ENCODE measurements at places on chromosomes 5 and 9.

- no peaks in the 10 kb centered on the region for H3K27me3 ChIP-seq
- no peaks in the 10 kb centered on the region for H3K4me1 ChIP-seq
- H3K36me3 ChIP-seq = no peaks in the 10 kb centered on the region
- no peak for DNase-seq
Measured at GRCh38 chr5:153895266-153895665, 143.4 kb downstream of the FAM114A2 start.

DNA sequence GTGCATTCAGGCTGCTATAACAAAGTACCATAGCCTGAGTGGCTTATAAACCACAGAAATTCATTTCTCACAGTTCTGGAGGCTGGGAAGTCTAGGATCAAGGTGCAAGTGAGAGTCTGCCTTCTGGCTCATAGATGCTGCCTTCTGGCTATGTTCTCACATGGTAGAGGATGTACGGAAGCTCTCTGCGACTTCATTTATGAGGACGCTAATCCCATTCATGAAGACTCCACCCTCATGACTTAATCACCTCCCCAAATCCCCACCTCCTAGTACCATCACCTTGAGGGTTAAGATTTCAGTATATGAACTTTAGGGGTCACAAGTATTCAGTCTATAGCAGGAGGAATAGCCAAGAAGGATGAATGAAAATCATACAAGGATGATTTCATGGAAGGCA is 37.3 kb upstream of the KCNIP1 start:
- no peak for DNase-seq
- H3K27ac ChIP-seq = no peak overlapping the region
- no peaks in the 10 kb centered on the region for H3K4me1 ChIP-seq
- H3K27me3 ChIP-seq = no peaks in the 10 kb centered on the region
- H3K4me3 ChIP-seq = no peak overlapping the region

GRCh38 chr9:133202145-133202513 is 6.9 kb downstream of the OBP2B start:
- H3K27me3 ChIP-seq = no peaks in the 10 kb centered on the region
- H3K4me3 ChIP-seq = no peak overlapping the region
- no peak for DNase-seq

DNA sequence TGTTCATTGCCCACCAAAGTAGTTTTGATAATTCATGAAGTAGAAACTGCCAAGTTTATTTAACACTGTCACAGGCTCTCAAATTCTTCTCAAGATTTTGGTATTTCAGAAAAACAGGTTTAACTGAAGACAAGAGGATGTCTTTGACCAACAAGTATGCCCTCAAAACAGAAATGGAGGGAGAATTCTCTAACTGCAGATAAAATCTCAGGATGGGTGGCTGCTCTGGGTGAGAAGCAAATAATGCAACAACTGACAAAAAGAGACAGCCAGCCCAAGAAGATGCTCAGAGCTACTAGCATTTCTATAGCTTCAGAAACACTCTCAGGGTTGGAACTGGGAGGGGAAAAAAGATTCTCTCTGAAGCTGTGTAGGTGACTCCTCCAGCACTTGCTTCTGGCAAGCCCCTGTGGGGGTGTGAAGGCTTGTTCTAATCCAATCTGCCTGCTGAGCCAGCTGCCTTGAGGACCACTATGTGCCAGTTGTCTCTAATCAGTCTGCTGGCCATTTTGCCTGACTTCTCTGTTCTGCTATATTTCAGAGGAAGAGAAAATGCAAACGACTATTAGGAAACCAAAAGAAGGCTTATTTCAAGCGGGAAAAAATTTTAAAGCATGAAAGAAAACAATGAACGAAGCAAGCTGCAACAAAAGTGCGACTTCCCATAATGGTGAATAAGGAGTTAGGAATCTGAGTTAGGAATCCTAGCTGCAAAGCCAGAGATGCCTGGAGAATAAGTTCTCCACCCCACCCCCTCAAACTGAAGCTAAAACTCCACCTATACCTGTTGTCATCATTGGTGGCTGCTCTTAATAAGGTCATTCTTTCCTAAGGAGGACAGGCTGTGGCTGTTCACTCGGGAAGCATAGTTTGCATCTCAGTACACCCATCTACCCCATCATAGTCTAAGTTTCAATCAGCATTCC is 147.5 kb downstream of the GNAQ start:
- H3K27me3 ChIP-seq = no peaks in the 10 kb centered on the region
- no peak overlapping the region for H3K27ac ChIP-seq
- H3K4me1 ChIP-seq = no peaks in the 10 kb centered on the region
- no peaks in the 10 kb centered on the region for H3K36me3 ChIP-seq
- no peak overlapping the region for H3K4me3 ChIP-seq

DNA sequence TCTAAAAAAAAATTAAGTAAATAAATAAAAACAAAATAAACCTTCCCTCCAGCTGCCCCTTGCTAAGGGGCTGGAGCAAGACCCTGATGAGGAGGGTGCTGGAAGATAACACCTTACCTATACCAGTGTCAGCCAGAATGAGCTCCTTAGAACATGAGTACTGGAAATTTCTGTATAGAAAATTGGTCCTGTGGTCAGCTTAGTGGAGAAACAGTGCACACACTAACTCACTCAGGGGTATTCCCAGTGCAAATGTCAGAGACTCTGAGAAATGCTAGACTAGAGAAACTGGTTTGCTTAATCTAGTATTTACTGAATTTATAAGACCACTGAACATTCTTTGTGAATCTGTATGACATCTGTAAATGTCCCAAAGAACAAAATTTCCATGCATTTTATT is 62.1 kb upstream of the CTXN3 start:
- H3K36me3 ChIP-seq = no peaks in the 10 kb centered on the region
- no peak for DNase-seq
- H3K27me3 ChIP-seq = no peaks in the 10 kb centered on the region
- H3K4me3 ChIP-seq = no peak overlapping the region
- no peak overlapping the region for H3K27ac ChIP-seq

DNA sequence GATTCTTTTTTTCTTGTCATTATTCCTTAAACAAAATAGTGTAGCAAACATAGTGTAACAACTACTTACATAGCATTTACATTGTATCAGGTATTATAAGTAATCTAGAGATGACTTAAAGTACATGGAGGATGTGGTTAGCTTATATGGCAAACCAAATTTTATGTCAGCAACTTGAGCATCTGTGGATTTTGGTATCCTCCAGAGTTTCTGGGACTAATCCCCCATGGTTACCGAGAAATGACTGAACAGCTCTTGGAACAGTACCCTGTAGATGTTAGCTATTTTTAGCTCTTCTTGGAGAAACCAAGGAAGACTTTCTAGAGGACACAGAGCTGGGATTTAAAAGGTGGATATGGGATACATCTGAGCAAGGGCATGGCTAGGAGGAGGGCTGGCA is 157.6 kb upstream of the KLF4 start:
- no peak overlapping the region for H3K4me3 ChIP-seq
- no peaks in the 10 kb centered on the region for H3K27me3 ChIP-seq
- no peaks in the 10 kb centered on the region for H3K36me3 ChIP-seq

- DNase-seq = no peak
- no peaks in the 10 kb centered on the region for H3K27me3 ChIP-seq
- H3K4me3 ChIP-seq = no peak overlapping the region
- no peak overlapping the region for H3K27ac ChIP-seq
- H3K36me3 ChIP-seq = no peaks in the 10 kb centered on the region
- H3K4me1 ChIP-seq = no peaks in the 10 kb centered on the region
Measured at GRCh38 chr5:154237946-154238345, 47.4 kb downstream of the GALNT10 start.

GRCh38 chr5:1856596-1857255 is 26.0 kb downstream of the IRX4 start:
- no peak for DNase-seq
- no peaks in the 10 kb centered on the region for H3K36me3 ChIP-seq
- no peak overlapping the region for H3K27ac ChIP-seq
- no peaks in the 10 kb centered on the region for H3K4me1 ChIP-seq
- no peak overlapping the region for H3K4me3 ChIP-seq
- H3K27me3 ChIP-seq = no peaks in the 10 kb centered on the region

GRCh38 chr9:36250079-36250478 is 8.2 kb downstream of the GNE start:
- peaks cover 23% of the 10 kb centered on the region for H3K36me3 ChIP-seq
- no peak overlapping the region for H3K4me3 ChIP-seq
- no peaks in the 10 kb centered on the region for H3K27me3 ChIP-seq

DNA sequence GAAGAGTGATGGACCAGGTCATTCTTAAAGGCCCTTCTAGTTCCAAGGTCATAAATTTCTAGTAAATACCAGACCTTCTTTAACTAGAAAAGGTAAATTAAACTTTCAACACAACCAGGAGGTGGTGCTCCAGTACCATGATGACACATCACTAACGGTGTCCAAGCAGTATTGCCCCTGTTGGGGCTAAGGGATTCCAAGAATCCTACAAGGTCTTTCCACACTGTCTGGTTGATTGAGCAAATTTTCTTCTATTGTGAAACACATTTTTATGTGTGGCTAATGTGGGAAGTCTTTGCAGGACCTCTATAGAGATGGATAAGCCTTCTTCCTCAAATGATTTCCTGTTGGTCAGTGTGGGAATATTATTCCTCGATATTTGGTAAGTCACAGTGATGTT is 459.6 kb upstream of the PAPPA start:
- no peak overlapping the region for H3K4me3 ChIP-seq
- no peaks in the 10 kb centered on the region for H3K36me3 ChIP-seq
- DNase-seq = no peak

GRCh38 chr9:94999832-95000231 is 273.3 kb downstream of the AOPEP start:
- no peak for DNase-seq
- H3K4me1 ChIP-seq = no peaks in the 10 kb centered on the region
- H3K27ac ChIP-seq = peak overlapping the region; percentile 29
- H3K4me3 ChIP-seq = no peak overlapping the region

- H3K36me3 ChIP-seq = peaks cover 3% of the 10 kb centered on the region
- DNase-seq = peak; percentile 70
- H3K27ac ChIP-seq = no peak overlapping the region
- no peaks in the 10 kb centered on the region for H3K4me1 ChIP-seq
- no peak overlapping the region for H3K4me3 ChIP-seq
- H3K27me3 ChIP-seq = no peaks in the 10 kb centered on the region
Measured at GRCh38 chr9:137482094-137482781, 23.1 kb upstream of the NSMF start.

DNA sequence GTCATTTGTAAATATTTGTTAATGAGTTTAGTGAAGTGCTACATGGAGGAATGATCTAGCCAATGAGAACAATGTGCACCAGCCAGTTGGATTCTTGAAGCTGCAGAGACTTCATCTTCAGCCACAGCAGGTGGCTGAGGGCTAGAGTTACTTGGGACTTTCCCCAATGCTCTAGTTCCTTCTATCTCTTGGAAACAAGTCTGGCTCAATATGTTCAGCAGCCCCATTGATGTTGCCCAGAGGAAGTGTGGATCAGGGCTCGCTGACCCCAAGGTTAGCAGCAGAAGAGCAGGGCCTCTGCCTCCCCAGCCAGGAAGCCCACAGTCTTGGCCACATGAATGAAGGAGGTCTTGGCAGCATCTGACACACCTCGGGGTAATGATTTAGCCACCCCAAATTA is 117.5 kb downstream of the SLC1A3 start:
- H3K27me3 ChIP-seq = no peaks in the 10 kb centered on the region
- no peaks in the 10 kb centered on the region for H3K4me1 ChIP-seq
- no peaks in the 10 kb centered on the region for H3K36me3 ChIP-seq
- no peak for DNase-seq
- H3K27ac ChIP-seq = no peak overlapping the region
- no peak overlapping the region for H3K4me3 ChIP-seq

GRCh38 chr9:17130291-17130690 is 4.5 kb upstream of the CNTLN start:
- H3K27me3 ChIP-seq = no peaks in the 10 kb centered on the region
- DNase-seq = no peak
- no peaks in the 10 kb centered on the region for H3K36me3 ChIP-seq

- no peaks in the 10 kb centered on the region for H3K36me3 ChIP-seq
- H3K4me1 ChIP-seq = no peaks in the 10 kb centered on the region
- no peak for DNase-seq
- no peaks in the 10 kb centered on the region for H3K27me3 ChIP-seq
Measured at GRCh38 chr5:142866563-142867275, 96.5 kb downstream of the ARHGAP26 start.

DNA sequence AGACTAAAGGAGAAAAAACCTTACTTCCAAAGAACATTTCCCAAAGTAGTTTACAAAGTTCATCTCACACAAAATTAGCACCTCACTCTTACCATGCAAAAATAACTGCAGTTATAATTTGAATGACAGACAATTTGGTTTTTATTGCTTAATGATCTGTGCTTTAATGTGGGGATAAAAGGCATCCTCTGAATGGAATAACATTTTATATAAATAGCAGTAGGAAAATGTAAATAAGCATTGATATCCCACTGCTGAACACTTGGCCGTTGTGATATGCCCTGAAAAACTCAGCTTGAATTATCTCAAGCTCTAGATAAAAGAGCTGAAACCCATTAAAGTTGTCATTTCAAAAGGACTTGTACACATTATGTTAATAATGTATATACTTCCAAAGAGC is 93.2 kb downstream of the OSMR start:
- no peaks in the 10 kb centered on the region for H3K4me1 ChIP-seq
- H3K27me3 ChIP-seq = no peaks in the 10 kb centered on the region
- no peak overlapping the region for H3K27ac ChIP-seq
- no peak overlapping the region for H3K4me3 ChIP-seq
- H3K36me3 ChIP-seq = peaks cover 58% of the 10 kb centered on the region

DNA sequence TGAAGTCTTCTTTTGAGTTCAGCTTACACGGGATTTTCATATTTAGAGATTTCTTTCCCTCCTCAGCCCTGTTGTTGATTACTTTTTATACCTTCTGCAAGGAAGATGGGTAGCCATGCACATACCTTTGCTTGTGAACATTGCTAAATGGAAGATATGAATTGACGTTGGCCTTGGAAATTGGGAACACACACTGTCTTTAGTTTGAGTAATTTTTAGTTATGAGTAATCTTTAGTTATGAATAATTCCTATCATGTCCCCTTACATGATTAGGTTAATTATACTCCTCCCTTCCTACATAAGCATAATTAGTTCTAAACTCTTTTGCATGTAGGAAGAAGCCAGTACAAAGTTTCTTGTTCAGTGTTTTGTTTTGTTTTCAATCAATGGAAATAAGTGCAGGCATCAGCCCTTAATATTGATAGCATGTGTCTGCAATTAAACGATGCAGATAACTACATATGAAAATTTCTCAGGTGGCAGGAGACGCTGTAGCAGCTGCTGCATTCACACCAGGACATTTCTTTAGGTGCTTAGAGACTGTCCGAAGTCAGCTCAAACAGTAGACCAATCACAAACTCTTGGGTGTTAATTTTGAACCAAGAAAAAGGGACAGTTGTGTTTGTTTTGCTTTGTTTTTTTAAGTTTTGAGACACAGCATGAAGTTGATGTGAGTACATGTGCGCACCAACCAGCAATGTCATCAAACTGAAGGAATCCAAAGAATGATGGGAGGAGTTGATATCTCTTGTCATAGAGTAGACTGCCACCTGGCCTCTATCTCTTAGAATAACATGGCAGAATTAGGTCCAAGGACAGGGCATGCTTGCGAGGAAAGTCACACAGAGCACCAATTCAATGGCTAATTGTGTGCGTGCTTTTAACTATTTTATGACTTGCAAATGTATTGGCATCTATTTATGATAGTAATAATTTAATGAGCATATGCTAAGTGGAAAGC is 51.4 kb downstream of the SMARCA2 start:
- no peaks in the 10 kb centered on the region for H3K27me3 ChIP-seq
- peaks cover 57% of the 10 kb centered on the region for H3K36me3 ChIP-seq
- no peak overlapping the region for H3K4me3 ChIP-seq
- H3K4me1 ChIP-seq = no peaks in the 10 kb centered on the region

- H3K27ac ChIP-seq = no peak overlapping the region
- no peak overlapping the region for H3K4me3 ChIP-seq
- H3K27me3 ChIP-seq = no peaks in the 10 kb centered on the region
- H3K4me1 ChIP-seq = no peaks in the 10 kb centered on the region
- no peak for DNase-seq
Measured at GRCh38 chr9:1236061-1236460, 185.9 kb downstream of the DMRT2 start.

Measured in right atrium auricular region (tissue), 2 donors.